ENCODE measurements at places on chromosomes 12 and 14. TPM values are rescaled to one million over a fixed set of nuclear protein-coding genes. Genes with fewer than 3 reads are reported as not detected.

DNA sequence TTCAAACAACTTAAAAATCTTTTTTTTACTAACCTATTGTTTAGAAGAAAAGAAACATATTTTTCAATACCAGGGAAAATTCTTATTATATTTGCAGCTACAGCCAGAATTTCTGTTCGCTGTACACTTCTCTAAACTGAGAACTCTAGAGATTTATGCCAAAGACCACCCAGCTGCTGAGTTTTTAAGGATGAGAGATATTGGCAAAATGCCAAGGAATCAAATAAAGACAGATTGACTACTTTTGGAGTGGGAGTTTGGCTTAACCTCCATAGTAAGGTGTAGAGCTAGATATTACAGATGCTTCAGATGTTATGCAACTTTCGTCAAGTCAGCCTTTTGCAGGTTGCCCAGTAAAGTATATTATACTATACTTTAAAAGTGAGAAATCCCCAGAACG is 71.8 kb downstream of the TTLL5 start:
- no peak overlapping the region for H3K4me3 ChIP-seq
- H3K27me3 ChIP-seq, result no peaks in the 10 kb centered on the region
- H3K36me3 ChIP-seq, result peaks cover 21% of the 10 kb centered on the region
- no peak for DNase-seq

DNA sequence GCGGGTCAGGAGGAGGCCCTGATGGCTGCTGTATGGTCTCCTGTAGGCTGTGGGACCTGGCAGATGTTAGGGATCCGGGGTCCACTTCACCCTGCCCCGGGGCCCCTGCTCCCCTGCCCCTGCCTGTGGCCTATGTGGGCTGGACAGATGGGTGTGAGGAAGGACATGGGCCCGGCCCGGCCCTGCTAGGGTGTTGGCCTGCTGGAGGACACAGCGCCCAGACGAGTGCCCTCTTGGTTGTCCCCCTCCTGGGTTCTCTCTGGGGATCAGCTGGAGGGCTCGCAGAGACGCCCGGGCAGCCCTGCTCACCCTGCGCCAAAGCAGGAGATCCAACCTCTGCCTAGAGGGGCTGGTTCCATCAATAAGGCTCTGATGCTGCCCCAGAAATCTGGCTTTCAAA is 36.2 kb downstream of the BEGAIN start:
- H3K27ac ChIP-seq, result no peak overlapping the region
- H3K36me3 ChIP-seq, result no peaks in the 10 kb centered on the region
- H3K4me1 ChIP-seq, result peaks cover 26% of the 10 kb centered on the region
- DNase-seq, result no peak
- H3K4me3 ChIP-seq, result no peak overlapping the region

- DNase-seq, result no peak
- H3K27me3 ChIP-seq, result no peaks in the 10 kb centered on the region
- H3K4me1 ChIP-seq, result peaks cover 13% of the 10 kb centered on the region
- peaks cover 6% of the 10 kb centered on the region for H3K36me3 ChIP-seq
- H3K27ac ChIP-seq, result no peak overlapping the region
Observed at GRCh38 chr14:90969531-90970166, 90.8 kb downstream of the RPS6KA5 start.

DNA sequence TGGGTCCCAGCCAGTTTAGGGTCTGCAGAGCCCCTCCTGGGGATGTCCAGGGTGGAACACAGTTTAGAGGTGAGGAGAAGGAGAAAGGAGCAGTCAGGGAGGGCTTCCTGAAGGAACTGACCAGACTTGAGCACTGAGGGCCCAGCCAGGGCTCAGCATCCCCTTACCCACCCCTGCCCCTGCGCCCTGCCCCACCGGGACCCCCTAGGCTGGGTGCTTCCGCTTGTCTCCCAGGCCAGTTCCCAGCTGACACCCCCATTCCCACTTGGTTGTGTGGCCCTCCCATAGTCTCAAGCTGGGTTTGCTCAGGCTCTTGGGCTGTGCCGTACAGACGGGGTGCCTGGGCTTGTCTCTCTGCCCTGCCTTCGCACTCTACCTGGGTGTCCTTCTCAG is 26.3 kb upstream of the KIF26A start:
- DNase-seq, result no peak
- H3K4me3 ChIP-seq, result no peak overlapping the region
- H3K27ac ChIP-seq, result no peak overlapping the region
- no peaks in the 10 kb centered on the region for H3K4me1 ChIP-seq
- H3K36me3 ChIP-seq, result no peaks in the 10 kb centered on the region
- H3K27me3 ChIP-seq, result peaks cover 2% of the 10 kb centered on the region

DNA sequence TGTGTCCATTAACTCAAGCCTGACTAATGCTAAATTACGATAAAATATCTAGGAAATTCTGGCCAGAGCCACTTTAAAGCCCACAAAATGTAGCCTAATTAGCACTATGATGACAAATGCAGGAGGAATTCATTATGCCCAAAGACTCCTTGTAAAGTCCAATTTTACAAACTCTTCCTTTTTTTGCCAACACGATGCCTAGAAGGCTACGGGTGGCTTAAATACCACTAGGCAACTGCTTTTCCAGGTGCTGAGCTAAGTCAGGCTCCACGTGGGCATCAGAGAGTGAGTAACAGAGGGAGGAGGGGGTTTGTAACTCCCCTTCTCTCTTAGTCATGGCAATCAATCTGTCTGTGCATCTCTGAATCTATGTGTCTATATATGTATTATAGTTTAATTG is 172.4 kb upstream of the NTF3 start:
- no peaks in the 10 kb centered on the region for H3K27me3 ChIP-seq
- H3K36me3 ChIP-seq, result no peaks in the 10 kb centered on the region
- no peak for DNase-seq
- no peaks in the 10 kb centered on the region for H3K4me1 ChIP-seq
- no peak overlapping the region for H3K4me3 ChIP-seq
- no peak overlapping the region for H3K27ac ChIP-seq

DNA sequence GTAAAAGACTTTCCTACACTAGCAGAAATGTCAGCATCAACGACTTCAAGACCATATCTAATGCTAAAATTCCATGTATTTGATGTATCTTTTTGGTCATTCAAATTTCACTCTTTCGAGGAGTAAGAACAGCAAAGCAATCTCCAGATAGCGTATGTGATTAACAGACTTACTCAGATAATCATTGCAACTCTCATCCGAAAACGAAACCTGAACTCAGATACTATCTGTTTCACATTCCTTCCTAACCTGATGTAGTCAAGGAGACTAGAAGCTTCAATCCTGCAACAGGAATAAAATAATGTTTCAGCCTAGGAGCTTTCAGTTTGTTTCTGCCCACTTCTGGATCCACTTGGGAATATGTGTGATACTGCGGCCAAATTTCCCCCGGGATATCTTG is 286.3 kb downstream of the NUAK1 start:
- peaks cover 10% of the 10 kb centered on the region for H3K27me3 ChIP-seq
- no peaks in the 10 kb centered on the region for H3K4me1 ChIP-seq
- H3K36me3 ChIP-seq, result no peaks in the 10 kb centered on the region
- DNase-seq, result no peak
- H3K4me3 ChIP-seq, result no peak overlapping the region

DNA sequence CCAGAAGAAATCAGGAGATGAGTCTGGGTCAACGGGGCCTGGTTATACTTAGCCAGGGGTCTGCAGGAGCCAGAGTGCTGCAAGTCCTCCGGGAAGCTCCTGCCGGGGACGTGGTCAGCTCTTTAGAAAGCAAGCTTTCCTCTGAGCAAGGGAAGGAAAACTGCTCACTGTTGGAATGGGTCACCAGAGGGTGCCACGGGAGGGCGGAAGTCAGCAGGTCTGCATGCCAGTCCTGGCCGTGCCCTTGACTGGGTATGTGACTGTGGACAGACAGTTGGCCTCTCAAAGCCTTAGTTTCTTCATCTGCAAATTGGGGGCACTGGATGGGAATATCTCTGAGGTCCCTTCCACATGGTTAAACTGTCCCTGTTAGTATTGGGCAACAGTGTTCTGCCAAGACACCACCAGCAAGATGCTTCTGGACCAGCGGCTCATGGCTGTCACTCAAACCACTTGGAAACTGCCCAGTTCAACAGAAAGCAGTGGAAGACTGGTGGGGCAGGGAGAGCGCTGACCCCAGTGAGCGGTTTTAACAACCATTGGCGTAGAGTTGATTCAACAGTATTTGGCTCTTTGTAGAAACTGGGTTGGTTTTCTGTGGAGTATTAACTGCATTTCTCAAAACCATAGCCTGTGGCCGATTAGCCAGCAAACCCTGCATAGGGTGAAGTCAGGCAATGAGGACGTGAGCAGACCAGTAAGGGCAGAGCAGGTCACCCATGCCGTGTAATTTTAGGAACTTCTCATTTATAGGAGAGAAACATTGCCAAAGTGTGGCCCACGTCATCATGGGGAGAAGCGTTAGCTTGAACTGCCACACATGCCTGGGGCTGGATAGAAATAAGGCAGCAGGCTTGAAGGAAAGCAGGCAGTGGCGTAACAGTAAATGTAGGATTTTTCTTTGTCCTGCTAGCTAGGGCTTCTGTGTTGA is 163.9 kb upstream of the PRMT8 start:
- no peaks in the 10 kb centered on the region for H3K36me3 ChIP-seq
- no peak overlapping the region for H3K4me3 ChIP-seq
- H3K27ac ChIP-seq, result no peak overlapping the region
- no peaks in the 10 kb centered on the region for H3K27me3 ChIP-seq

- no peaks in the 10 kb centered on the region for H3K4me1 ChIP-seq
- H3K4me3 ChIP-seq, result no peak overlapping the region
- DNase-seq, result no peak
- H3K27me3 ChIP-seq, result no peaks in the 10 kb centered on the region
- no peaks in the 10 kb centered on the region for H3K36me3 ChIP-seq
Observed at GRCh38 chr14:104366931-104367865, 212.4 kb upstream of the C14orf180 start.

The NXPH4 gene
- polyA plus RNA-seq, result not detected

The DNAI7 gene
- polyA plus RNA-seq, result not detected

The TAS2R7 gene
- not detected for polyA plus RNA-seq

The PAWR gene
- polyA plus RNA-seq, result 2.7 TPM

The FOXA1 gene
- polyA plus RNA-seq, result not detected

The RAPGEF3 gene
- 0.25 TPM for polyA plus RNA-seq

The NABP2 gene
- polyA plus RNA-seq, result 8.8 TPM
